Right cardiac atrium (tissue), 5 donors: ENCODE measurements at places on chromosomes 4 and X. TPM values are rescaled to one million over a fixed set of nuclear protein-coding genes. Genes with fewer than 3 reads are reported as not detected.
A peak's percentile ranks its signal among the peaks of the same experiment; 100 is the strongest.

SASH3 gene
- total RNA-seq: 4.5 TPM

DNA sequence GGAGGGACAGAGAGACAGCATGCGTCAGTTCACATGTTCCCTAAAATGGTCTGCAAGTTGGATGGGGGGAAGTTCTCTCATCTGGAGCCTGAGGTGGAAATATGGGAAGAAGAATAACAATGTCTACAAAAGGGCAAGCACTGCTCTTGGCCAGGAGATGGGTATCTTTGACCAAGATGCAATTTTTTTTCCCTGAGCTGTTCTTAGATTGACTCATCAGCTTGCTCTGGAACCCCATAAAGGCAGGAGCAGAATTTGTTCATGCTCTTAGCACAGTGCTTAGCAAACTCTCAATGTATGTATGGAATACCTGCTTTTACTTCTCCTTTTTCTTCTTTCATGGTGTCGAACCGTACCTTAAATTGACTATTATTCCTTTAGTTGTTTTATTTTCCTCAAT lies 90.5 kb upstream of the ZNF827 start:
- DNase-seq: no peak

GRCh38 chr4:88742561-88742960 lies 44.9 kb upstream of the NAP1L5 start:
- no peak for DNase-seq

DNA sequence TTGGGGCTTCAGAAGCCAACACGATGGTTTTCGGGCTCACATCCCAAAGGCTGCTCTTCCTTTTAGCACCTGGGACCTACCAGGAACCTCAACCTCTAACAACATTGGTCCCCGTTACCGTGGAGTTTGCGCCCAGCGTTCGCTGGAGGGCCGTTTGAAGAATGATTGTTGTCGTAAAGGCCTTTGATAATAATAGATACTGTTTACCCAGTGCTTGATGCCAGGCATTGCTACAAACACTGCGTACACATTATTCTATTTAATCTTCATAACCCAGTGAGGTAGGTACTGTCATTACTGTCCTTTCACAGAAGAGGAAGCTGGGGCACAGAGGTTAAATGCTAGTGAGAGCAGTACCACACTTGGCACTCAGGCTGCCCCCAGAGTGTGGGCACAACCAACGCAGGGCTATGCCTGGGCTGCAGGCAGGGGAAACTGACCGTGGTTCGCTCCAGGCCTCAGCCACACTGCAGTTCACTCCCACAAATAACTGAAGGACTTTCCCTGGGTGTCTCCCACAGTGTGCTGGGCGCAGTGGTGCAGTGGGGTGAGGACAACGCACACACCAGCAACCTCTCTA lies 1.0 kb upstream of the ACSL1 start:
- DNase-seq: no peak

GRCh38 chrX:24264383-24264782 lies 49.5 kb downstream of the SUPT20HL2 start:
- no peak for DNase-seq

DNA sequence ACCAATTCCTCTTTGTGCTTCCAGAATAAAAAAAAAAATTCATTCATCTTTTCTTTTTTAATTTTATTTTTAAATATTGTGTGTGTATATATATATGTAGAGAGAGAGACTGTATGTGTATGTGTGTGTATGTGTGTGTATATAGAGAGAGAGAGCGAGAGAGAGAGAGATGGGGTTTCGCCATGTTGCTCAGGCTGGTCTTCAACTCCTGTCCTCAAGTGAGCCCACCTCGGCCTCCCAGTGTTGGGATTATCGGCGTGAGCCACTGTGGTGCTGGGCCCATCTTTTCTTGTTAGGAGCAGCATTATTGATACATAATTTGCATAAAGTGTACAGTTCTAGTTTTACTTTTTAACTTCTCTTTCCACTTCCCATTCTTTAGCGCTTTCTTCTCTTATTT lies 33.6 kb downstream of the KDM6A start:
- no peak for DNase-seq

- peak; percentile 53 for DNase-seq
Measured at GRCh38 chrX:129523079-129523911, at the start of gene SMARCA1. TSS of gene SMARCA1 (minus strand) at chrX:129523490. CDS start at chrX:129523370, 120 bp downstream.

DNA sequence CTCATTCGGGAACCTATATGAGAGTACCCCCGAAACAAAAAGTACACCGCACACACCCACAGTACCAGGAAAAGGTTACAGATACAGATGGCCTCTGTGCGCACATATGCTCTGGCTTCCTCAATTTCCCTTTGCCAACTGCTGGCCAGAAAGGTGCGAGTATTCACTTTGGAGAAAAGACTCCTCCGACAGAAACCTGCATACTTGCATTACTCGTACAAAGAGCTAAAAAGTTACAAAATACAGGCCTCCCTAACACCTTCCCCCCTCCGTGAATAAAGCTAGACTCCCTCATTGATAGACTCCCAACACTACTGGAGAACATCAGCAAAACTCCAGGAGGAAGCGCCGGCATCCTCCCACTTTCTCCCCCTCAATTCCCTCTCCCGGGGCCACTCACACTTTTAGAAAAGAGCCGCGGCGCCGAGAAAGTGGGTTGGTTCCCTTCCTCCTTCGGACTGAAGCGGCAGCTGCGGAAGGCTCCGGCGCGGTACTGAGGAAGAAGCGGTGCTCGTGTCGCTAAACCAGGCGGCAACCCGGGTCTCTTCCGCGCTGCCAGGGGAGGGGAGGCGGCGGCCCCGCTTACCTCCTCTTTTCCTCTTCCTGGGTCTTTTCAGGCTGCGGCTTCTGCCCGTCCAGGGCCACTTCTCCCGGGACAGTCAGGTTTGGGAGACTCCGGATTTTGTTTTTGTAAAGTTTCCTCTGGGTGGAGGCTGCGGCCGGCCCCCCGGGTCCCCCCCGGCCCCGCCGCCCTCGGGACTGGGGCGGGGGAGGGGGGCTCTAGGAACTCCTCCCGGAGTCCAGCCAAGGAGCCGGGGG lies 1.1 kb downstream of the FBXW7 start:
- DNase-seq: peak; percentile 74

EDNRA gene
- total RNA-seq: 68.1 TPM

GRCh38 chrX:1451661-1452515 lies 821 bp downstream of the ASMTL start:
- peak; percentile 74 for DNase-seq

PHEX gene
- not detected for total RNA-seq

POU3F4 gene
- total RNA-seq: not detected

WAS gene
- 6.2 TPM for total RNA-seq

- DNase-seq: no peak
Measured at GRCh38 chr4:125704726-125705125, 390.0 kb downstream of the FAT4 start.

FOXO4 gene
- total RNA-seq: 59.2 TPM

GRCh38 chrX:21193196-21193595 lies 181.0 kb upstream of the CNKSR2 start:
- no peak for DNase-seq

NAP1L2 gene
- 13.6 TPM for total RNA-seq

PLS3 gene
- 32.5 TPM for total RNA-seq

CLNK gene
- total RNA-seq: not detected

IL3RA gene
- total RNA-seq: 2.6 TPM

RHOXF2B gene
- not detected for total RNA-seq

GRCh38 chrX:46325312-46325877 lies 219.8 kb downstream of the ZNF674 start:
- DNase-seq: no peak

DNA sequence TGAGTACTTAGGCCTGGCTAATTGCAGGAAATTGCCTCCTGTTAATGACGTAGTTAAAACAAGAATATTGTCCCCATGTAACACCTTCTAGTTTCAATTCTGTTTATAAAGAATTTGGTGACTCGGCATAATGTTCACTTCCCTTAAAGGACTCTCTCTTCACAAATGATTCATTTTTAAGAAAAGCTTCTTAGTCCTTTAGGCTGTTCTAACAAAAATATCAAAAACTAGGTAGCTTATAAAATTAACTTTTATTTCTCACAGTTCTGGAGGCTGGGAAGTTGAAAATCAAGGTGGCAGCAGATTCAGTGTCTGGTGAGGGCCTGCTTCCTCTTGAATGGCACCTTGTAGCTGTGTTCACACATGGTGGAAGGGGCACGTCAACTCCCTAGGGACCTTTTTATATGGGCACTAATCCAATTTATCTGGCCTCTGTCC lies 23.8 kb downstream of the COL25A1 start:
- no peak for DNase-seq

MAGED4 gene
- total RNA-seq: 0.33 TPM

MAP7D2 gene
- total RNA-seq: 0.29 TPM

GRCh38 chr4:48081196-48081595 lies 52.9 kb downstream of the TXK start:
- no peak for DNase-seq

SYNPO2 gene
- 113 TPM for total RNA-seq

DNA sequence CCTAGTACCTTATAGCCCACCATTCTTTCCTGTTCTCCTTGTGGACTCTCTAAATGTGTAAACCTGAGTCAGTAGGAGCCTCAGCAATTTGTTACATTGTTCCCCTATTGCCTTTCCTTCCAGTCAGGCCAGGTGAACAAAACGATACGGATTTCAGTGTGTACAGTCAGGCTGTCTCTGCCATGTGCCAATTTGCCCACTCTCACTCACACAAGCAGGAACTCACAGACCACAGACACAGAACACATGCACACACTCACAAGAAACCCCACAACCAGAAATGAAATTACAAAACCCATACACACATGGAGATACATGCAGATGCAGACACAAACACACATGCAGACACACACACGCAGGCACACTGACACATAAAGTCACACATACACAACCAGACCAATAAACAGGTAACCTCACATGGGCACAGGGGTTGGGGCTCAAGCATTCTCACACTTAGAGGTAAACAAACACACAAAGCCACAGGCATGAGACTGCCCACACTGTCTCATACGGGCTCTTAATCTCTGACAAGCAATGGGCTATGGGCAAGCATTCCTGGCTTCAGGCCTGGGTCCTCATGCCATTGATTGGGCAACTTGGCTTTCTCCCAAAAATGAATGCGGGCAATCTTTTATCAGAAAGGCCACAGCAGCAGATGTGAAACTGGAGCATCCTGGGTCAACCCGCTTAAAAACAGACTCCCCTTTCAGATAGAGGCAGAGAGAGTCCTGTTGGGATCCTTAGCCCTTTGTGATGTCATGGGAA lies 68.7 kb downstream of the NBDY start:
- DNase-seq: no peak

GRCh38 chr4:7397206-7398103 lies 37.3 kb downstream of the PSAPL1 start:
- peak; percentile 27 for DNase-seq

- peak; percentile 79 for DNase-seq
Measured at GRCh38 chr4:153499005-153499404, 32.8 kb downstream of the TMEM131L start.

IQSEC2 gene
- total RNA-seq: 14.3 TPM

DNA sequence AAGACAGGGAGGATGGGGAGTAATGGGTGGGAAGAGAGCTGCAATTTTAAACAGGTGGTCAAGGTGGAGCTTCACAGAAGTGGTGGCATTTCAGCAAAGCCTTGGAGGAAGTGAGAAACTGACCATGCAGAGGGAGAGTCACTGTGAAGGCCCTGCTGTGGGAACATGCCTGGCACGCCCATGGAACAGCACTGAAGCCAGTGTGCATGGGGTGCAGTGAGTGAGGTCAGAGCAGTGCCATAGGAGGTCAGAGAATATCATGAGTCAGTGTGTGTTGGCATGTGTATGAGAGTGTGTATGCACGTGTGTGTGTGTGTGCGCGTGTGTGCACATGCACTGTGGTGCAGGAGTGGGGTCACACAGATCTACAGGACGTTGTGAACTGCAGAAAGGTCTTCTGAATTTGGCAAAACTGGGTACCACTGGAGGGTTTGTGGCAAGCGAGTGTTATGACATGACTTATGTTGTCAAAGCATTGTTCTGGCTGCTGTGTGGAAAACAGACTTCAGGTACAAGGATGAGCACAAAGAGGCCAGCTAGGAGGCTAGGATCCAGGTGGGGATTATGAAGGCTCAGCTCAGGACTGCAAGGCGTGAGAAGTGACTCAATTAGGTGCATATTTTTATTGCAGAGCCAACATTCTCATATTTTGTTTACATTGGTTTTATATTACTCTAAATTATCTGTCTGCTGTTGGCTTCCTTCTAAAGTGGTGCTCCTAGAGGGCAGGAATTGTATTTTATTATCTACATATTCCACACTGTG lies 34.0 kb downstream of the ZNF827 start:
- DNase-seq: no peak

DNA sequence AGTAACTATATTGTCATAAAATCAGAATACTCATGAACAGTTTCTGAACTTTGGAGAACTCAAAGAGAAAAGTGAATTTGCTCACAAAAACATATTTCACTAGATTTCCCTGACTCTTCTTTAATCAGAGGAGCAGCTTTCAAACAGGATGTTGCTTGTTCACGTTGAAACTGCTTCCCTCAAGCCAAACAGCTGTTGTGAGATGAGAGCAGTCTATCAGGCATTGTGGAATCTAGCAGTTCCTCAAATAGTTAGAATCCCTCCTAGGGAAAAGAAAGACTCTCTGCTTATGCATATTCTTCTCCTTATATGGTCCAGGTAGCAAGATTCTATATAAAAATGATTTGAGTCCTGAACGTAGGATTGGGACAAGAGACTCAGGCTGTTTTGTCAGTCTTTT lies 1012.1 kb downstream of the FAM133A start:
- DNase-seq: no peak

NEIL3 gene
- total RNA-seq: 0.37 TPM

DNA sequence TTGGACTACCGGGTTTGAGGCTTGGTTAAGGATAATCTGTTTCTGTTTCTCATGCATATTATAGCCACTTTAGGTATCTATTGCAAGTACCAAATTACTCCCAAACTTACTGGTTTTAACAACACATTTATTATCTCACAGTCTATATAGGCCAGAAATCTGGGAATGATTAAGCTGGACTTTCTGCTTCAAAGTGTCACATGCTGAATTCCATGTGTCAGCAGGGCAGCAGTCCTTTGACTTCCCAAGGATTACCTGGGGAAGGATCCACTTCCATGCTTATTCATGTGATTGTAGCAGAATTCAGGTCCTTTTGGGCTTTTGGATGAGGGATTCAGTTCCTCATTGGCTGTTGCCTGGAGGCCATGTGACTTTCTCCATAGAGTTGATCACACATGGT lies 349.0 kb upstream of the TRAM1L1 start:
- no peak for DNase-seq

BRS3 gene
- not detected for total RNA-seq
